ENCODE measurements at places on chromosomes 16 and 17. TPM values are rescaled to one million over a fixed set of nuclear protein-coding genes. Genes with fewer than 3 reads are reported as not detected.
A peak's percentile ranks its signal among the peaks of the same experiment; 100 is the strongest.

ENGASE gene
- polyA plus RNA-seq = 9.7 TPM

DNA sequence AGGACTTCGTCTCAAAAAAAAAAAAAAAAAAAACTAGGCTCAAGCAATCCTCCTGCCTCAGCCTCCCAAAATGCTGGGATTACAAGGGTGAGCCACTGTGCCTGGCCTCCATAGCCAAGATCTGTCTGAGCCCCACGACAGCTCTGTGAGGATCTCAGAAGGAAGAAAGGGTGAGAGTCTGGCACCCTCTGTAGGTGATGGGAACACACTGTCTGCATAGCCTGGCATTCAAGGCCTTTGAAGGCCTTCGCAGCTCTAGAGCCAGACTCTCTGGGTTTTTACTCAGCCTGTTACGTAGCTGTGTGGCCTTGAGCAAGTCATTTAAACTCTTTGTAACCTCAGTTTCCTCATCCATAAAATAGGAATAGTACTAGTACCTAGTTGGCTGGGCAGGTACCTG is 6.3 kb upstream of the XPO6 start:
- no peak for DNase-seq

- DNase-seq = no peak
Measured at GRCh38 chr16:85378145-85379040, 234.7 kb upstream of the GSE1 start.

PPL gene
- 4.9 TPM for polyA plus RNA-seq

GRCh38 chr16:48182979-48183537 is 27.3 kb upstream of the ABCC12 start:
- no peak for DNase-seq

SEPTIN12 gene
- polyA plus RNA-seq = not detected

CCL5 gene
- polyA plus RNA-seq = 1.8 TPM

ZKSCAN2 gene
- polyA plus RNA-seq = 1.0 TPM

DNA sequence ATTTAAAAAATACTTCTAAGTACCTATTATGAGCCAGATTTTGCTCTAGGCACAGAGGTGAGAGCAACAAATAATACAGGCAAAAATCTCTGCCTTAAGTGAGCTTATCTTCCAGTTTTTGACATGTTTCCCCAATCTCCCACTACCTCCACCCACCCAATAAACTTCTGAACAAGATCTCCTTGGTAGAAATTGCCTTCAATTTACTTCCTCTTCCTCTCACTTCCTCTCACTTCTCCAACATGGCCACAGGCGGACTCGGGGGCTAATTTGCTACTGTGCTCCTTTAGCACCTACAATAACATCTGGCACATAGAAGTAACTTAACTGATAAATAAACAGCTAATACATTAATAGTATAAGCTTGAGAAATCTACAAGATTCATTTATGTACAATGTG is 82.6 kb downstream of the CACNG1 start:
- no peak for DNase-seq

CNGB1 gene
- not detected for polyA plus RNA-seq

KRTAP17-1 gene
- polyA plus RNA-seq = not detected

DNA sequence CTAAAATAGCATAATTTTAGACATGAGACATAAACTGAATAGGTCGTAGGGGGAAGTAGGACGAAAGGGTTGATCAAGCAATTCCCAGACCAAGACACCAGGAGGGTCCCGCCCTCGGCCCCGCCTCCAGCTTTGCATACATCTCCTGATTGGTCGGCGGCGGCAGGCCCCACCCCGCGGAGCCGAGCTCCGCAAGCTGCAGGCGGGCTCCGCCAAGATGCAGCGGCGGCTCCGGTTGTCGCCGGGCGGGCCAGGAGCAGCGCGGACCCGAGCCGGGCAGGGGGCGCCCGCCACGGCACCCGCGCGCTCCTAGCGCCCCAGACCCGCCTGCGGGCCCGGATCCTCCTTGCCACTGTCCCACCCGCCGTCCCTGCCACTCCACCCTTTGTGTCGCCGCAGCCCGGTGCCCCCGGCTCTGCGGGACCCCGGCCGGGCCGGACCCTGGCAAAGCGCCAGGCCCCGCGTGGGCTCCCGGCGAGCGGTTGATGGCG is at the start of gene CDR2L:
Gene CDR2L, plus strand, starts transcription at position 215 of the 491 bp plus-strand sequence. CDS start 412 bp downstream, outside the sequence.
- peak; percentile 97 for DNase-seq

CA10 gene
- not detected for polyA plus RNA-seq

- DNase-seq = no peak
Measured at GRCh38 chr16:89564476-89565255, 4.2 kb downstream of the RPL13 start.
